Adrenal gland (tissue), 19 donors: ENCODE measurements at places on chromosomes 6 and 20. TPM values are rescaled to one million over a fixed set of nuclear protein-coding genes. Genes with fewer than 3 reads are reported as not detected.
A peak's percentile ranks its signal among the peaks of the same experiment; 100 is the strongest.

Gene SPAG4
- total RNA-seq: 7.1 TPM

Gene C20orf202
- total RNA-seq: 0.25 TPM

Gene GSTA2
- total RNA-seq: 1.9 TPM

Gene DCDC2
- total RNA-seq: 0.94 TPM

Gene OR2H2
- total RNA-seq: not detected

Gene RIPOR3
- 69.9 TPM for total RNA-seq

Gene RAET1G
- 16.5 TPM for total RNA-seq

Gene MROH8
- total RNA-seq: 3.4 TPM

Gene NKX2-2
- total RNA-seq: not detected

Gene FOXA2
- total RNA-seq: not detected

DNA sequence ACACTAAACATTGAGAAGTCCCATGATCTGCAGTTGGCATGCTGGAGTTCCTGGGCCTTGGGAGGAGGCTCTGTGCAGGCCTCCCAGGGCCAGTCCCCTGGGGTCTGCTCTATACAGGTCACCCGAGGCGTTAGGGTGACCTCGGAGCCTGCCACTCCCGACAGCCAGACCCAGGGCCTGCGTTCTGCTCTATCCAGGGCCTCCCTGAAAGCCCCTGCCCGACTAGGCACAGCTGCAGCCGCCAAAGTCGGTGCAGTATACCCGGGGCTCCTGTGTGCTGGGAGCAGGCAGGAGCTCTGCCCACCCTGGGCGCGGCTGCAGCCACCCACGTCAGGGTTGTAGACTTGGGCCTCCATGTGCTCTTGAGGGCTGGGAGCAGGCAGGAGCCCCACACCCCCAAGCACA, 6.3 kb upstream of the OR14J1 start:
- no peak for DNase-seq

DNA sequence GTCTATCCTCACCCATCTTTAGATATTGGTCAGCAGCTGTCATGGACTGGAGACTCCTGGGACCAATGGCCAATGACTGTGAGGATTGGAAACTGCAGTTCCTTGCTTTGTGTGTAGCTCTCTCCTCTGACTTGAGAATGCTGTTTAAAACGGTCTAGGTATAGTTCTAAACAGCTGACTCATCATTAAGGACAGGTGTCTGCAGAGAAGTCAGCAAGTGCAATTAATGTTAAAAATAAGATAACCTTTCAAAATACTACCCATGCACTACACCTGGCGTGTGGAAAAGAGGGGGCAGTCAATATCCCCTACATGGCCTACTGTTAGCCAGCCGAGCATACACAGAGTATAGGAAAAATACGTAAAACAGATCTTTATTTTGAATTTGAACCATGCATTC, 115.4 kb upstream of the TAB2 start:
- no peak for DNase-seq

GRCh38 chr6:167683028-167683862, 143.5 kb upstream of the AFDN start:
- DNase-seq: peak; percentile 80

- no peak for DNase-seq
These were observed 40.6 kb downstream of the SH3BGRL2 start for GRCh38 chr6:79671600-79672266.

GRCh38 chr6:20746024-20746423, 211.8 kb downstream of the CDKAL1 start:
- no peak for DNase-seq

- DNase-seq: no peak
These were observed 124.5 kb upstream of the SALL4 start for GRCh38 chr20:51926670-51927305.

DNA sequence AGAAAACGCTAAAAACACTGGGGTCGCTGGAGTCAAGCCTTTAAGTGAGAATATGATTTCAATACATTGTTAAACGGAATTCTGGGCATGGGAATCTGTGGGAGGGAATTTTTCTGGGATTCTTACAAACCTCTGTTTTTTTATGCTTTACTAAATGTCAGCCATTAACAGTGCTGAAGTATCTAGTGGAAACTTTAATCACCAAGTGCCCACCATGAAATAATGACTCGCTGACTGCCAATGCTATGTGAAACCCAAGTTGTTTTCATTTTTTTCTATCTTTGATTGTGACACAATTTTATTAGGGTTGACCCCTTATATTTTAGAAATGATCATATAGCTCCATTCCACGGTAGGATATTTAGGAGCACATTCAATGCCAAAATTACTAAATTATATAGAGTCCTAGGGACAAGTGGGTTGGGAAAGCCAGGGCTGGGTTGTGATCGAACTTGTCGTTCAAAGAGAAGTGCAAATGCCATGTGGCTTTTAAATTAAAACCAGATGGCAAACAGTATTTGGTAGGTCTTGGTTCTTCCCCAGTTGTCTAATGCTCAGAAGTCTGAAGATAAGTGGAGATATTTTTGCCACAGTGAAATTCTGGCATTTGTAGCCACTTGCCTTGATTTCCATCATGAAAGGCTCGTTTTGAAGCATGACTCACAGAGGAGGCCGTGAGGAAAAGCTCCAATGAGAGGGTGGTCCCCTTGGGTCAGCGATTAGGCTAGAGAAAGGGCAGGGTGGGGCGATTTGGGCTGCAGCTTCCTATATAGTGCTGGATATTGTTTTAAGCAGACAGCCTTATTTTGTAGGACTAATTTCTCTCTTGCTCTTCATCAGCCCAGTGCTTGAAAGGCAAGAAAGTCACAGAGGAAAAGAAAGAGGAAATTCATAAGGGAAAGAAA, 254.4 kb upstream of the JAG1 start:
- DNase-seq: no peak

GRCh38 chr6:89501222-89501621, 68.3 kb downstream of the ANKRD6 start:
- no peak for DNase-seq

DNA sequence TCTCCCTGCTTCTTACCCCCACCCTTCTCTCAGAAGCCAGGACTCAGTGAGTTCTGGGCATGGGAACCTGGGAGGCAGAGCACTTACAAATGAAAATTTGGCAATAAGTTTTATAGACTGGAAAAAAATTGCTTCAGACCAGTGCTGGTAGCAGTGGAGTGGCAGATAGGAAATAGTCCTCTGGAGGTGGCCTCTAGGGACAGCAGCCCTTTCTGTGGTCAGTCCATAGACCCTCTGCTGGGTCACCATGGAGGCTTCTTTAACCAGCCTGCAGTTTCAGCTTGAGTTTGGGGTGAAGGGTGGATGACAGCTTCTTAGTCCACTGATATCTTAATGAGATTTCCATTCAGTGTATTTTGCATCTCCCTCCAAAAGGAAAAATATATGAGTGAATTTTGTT, 179.1 kb downstream of the ARID1B start:
- DNase-seq: no peak

DNA sequence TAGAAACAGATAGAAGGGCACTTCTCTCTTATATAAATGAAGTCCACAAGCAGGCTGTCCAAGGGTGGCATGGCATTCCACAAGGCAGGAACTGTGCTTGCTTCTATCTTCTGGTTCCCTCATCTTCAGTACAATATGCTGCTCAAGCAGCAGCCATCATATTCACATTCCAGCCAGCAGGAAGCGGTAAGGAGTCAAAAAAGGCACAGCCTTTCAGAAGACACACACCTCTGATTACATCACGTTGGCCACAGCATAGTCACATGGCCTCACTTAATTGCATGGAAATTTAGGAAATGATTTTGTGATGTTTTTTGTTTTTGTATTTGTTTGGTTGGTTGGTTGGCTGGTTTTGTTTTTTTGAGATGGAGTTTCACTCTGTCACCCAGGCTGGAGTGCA, 19.0 kb downstream of the REM1 start:
- no peak for DNase-seq

- no peak for DNase-seq
These were observed 221.7 kb upstream of the HTR1E start for GRCh38 chr6:86715676-86716075.

GRCh38 chr6:70107852-70108629, 194.8 kb downstream of the COL9A1 start:
- DNase-seq: no peak

DNA sequence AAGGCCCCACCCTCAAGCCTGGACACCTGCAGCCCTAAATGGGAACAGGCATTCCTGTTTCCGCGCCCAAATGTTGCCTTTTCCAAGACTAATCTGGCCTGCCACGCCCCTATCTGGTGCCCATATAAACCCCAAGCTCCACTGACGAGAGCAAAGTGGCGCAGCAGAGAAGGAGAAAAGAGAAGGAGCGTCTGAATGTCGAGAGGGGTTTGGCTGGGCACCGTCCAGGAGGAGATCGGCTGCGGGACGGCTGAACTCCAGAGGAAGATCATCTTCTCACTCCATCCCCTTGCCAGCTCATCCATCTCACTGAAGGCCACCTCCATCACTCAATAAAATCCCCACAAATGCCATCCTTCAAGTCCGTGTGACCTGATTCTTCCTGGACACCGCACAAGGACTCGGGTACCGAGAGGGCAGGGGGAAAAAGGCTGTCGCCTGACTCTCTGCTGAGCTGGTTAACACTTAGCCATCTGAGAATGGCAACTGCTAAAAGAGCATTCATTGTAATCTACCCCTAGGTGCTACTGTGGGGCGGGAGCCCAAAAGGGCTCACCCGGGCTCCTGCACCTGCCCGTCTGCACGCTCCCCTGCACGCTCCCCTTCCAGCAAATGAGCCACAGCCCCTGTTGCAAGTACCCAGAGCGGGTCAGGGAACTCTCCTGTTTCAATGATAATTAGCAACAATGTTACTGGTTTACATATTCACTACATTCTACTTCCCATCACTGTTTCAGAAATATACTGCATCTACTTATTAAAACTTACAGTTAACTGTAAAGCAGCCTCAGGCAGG, 23.5 kb downstream of the TAF4 start:
- no peak for DNase-seq

- DNase-seq: no peak
These were observed 144.2 kb downstream of the PDSS2 start for GRCh38 chr6:107315114-107315513.

GRCh38 chr6:123024976-123025375, 28.9 kb downstream of the CLVS2 start:
- no peak for DNase-seq

- DNase-seq: no peak
These were observed 19.2 kb upstream of the LMBRD1 start for GRCh38 chr6:69816026-69816425.

DNA sequence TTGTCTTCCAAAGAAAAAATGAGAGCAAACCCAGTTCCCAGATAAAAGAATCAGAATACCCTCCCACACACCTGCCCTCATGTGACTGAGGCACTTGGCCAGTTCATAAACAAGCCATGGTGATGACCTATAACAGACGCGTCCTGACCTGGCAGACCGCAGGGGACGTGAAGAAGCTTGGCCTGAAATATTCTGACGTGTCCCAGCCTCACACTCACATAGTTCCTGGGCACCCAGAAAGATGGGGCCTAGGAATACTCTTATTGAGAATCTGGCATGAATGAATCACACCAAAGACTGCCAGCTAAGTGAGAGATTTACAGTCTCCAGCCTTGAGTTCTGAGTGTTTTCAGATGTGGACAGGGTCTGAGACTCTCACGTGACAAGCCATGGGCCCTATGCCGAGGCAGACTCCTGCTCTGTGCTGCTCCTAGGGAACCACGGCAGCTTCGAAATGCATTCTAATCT, 17.2 kb upstream of the MAP3K4 start:
- peak; percentile 82 for DNase-seq

DNA sequence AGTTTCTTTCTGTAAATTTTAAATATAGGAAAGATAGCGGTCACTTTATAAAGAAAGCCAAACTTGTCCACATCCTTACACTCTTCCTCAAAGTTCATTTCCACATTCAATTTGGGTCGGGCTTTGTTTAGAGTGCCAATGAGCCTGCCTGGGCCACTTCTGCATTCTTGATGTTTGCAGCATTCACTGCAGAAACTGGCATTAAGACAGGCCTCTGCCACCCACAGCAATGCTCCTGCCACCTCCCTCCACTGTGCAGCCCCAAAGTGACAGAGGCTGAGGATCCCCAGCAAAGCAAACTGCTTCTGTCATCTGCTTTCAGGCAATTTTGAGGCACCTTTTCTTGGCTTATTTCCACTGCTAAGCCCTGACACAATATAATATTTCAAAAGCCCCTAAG, 61.2 kb downstream of the TNFAIP3 start:
- DNase-seq: peak; percentile 13

DNA sequence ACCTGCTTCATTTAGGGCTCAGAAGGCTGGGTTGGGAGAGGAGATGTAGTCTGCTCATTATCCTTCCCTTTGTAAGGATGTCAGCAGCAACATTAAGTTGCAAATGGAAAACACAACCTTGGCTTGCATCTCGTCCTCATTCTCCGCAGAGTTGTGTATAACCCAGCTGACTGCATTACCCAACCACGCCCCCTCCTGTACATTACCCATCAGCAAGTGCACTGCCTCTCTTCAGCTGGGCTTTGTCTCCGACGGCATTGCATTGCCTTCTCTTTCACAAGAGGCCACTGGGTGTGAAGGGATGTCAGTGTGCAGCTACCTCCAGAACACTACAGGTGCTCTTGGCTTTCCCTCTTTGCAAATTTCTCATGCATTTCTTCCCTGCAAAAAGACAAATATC, 128.7 kb upstream of the TSHZ2 start:
- no peak for DNase-seq

DNA sequence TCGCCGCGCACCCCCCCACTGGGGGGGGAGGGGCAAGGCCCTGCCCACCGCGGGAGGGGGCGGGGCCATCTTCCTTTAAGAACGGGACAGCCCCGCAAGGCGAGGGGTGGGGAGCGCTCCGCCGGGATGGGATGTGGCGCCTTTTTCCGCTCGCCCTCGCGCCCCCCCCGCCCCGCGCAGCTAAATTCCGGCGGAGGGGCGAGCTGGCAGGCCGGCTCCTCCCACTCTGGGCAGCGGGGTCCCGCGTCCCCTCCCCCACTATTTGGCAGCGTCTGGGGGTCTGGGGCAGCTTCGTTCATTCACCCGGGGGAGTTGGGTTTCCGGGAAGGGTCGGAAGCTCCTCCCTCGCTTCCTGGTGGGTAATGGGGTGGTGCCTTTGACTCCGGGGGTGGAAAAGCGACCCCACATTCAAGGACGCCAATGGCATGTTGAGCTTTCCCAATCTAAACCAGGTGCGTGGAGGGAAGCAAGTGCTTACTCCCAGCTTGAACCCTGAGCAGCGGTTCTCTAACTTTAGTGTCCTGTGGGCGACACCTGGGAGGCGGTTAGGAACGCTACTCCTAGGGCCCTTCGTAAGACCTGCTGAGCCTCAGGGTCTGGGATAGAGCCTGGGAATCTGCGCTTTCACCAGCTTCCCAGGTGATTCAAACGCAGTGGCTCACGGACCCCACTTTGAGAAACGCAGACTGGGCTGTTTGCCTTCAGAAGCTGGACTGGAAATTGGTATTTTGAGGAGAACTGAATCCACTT, 927 bp downstream of the ASXL1 start:
- DNase-seq: peak; percentile 85

GRCh38 chr20:54227241-54227640, 19.4 kb downstream of the PFDN4 start:
- no peak for DNase-seq

GRCh38 chr6:2756687-2757224, 6.0 kb upstream of the MYLK4 start:
- no peak for DNase-seq

- DNase-seq: no peak
These were observed 13.9 kb downstream of the CCN2 start for GRCh38 chr6:131937226-131937625.

GRCh38 chr20:24629668-24630067, 160.2 kb downstream of the SYNDIG1 start:
- DNase-seq: peak; percentile 63
